ENCODE measurements at places on chromosomes 3 and 15.

DNA sequence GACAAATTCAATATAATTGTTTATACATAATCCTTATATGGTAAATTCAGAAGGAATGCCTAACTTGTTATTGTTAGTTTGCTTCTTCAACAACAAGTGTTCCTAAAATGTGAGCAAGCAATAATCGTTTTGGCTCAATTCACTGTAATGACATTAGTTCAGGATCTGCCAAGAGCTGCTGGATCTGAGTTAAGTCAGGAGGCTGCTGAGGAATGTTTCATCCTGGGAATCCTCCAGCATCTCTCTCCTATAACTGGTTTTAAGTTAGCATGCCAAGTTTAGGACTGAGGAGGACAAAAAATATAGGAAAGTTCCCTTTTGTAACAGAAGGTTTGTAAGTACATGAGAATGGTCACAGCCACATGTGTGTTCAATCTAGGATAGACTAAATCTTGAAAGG, 4.9 kb upstream of the GTF2A2 start:
- no peak for DNase-seq

DNA sequence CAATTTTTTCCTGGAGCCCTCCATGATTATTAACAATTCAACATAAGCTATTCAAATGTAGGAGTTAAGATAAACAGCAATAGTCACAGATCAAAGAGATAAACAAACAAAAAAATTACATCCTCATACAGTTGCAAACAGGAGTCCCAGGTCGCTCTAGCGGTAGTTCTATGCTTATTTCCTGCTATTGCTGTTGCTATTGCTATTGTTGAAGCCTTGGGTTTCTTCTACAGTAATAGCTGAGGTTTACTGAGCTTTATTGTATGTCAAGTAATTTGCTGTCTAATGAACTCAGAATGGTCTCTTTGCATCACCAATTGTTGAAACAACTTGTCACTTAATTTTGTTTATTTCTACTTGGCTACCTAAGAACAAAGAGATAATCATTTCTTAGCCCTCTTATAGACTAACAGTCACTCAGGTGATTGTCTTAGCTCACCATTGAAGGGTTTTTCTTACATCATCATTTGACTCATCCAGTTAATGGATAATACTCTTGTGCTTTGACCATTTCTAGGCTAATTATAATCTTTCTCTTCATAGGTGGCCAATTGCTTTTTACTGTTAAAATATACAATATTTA, 654.6 kb downstream of the MECOM start:
- DNase-seq: no peak

- no peak for DNase-seq
Observed at GRCh38 chr3:149545049-149545448, 70.6 kb downstream of the TM4SF4 start.

- no peak for DNase-seq
Observed at GRCh38 chr15:89338036-89338435, 3.4 kb upstream of the POLG start.

DNA sequence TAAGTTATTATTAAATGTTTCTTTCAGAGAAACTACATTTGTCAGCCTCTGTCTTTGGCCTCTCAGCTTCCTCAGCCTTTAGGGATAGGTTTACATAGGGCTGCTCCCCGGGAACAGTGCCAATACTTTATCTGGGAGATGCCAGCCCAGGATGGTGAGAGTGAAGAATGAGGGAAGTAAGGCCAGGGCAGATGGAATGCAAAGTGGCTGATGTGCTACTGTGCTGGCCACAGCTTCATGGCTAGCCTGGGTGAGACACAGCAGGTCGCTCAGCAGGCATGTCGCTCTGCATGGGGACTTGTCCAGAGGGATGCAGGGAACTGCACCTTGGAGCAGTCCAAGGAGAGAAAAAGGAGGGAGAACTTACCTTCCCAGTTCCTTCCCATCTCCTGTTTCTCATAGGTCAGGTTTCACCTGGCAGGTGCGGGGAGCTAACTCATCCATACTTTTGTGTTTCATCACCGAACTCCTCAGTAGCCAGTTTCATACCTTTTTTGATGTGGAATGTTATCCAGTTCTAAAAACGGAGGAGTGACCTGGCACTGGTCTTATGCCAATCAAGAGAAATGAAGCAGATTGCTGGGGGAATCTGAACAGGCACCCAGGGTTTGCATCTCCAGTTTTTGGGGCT, 30.9 kb upstream of the C15orf39 start:
- no peak for DNase-seq

DNA sequence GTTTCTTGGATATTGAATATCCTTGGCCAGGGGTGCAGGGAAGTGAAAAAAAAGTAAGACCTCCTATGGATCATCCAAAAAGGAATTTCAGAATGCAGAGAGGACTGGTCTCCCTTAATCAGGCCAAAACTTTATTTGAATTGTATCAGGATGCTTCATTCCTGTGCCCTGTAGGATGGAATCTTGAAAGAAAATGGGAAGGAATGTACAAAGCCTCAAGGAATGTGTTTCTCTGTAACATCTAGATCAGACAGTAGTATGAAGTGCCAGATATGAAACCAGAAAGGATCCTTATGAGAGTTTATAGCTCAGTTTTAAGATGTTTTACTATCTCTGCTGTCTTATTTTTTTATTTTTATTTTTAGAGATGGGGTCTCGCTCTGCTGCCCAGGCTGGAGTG, 6.5 kb upstream of the GSK3B start:
- DNase-seq: no peak

DNA sequence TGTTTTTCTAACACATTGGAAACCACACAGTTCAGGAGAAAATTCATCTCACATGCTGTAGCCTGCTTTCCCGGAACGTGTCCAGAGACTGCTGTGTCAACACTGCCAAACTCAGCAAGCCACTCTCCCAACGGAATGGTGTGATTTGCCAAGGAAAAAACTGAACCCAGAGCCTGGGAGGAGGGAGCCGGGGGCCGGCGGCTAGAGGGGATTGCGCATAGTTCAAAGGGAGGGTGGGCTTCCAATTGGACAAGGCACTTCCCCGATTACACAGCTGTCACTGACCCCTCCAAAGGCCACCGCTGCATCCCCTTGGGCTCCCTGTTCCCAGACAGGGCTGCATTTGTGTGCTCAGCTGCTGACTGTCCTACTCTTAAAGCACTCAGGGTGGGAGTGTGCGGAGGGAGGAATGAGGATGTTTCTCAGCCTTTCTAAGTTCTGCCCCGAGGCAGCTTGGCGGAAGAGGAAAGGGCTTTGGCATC, 256.2 kb downstream of the ZNF621 start:
- DNase-seq: no peak

DNA sequence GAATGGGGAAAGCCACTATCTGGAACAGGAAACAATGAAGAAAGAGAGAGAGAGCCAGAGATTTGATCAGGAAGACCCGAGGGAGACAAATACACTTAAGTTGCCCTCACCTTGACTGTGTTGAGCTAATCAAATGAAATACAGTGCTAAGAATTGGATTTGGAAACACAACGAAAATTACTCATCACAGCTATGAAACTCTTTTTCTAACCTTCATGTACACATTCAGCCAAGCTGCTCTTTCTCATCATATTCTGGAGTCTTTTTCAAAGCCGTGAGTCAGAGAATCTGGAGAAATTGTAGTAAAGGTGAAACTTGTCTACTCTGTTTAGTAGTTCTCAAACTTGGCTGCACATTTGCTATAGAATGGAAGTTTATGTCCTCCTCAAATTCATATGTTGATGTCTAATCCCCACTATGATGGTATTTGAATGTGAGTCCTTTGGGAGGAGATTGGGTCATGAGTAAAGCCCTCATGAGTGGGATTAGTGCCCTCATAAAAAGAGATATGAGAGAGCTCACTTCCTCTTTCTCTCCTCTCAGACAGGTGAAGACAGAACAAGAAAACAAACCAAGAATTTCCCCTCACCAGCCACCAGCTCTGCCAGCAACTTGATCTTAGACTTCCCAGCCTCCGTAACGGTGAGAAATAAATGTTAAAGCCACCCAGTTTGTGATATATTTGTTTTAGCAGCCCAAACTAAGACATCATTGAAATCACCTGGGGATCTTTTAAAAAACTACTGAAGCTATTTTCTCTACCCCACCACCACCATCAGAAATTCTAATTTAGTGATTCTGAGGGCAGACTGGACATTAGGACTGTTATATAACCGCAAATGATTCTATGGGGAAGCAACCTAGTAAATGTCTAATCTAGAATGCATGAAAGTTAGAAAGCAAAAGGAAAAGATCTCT, 143.6 kb upstream of the GRM7 start:
- DNase-seq: no peak

GRCh38 chr3:140290105-140290504, 355.1 kb downstream of the CLSTN2 start:
- DNase-seq: no peak

DNA sequence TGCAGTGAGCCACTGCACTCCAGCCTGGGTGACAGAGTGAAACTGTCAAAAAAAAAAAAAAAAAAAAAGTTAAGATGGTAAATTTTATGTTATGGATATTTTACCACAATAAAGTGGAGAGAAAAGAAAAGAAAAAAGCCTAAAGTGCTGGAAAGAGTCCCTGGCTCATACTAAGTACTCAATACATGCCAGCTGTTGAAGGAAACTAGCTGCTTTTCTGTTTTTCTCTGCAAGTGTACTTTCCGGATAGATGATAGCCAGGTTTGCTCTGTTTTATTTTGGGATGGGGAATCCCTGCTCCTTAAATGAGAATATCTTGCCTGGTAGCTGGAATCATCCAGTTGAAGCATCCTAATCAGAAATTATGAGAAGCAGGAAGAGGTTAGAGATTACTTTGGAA, 10.9 kb downstream of the EID1 start:
- DNase-seq: no peak

- no peak for DNase-seq
Observed at GRCh38 chr3:71201939-71202338, 381.6 kb downstream of the FOXP1 start.

DNA sequence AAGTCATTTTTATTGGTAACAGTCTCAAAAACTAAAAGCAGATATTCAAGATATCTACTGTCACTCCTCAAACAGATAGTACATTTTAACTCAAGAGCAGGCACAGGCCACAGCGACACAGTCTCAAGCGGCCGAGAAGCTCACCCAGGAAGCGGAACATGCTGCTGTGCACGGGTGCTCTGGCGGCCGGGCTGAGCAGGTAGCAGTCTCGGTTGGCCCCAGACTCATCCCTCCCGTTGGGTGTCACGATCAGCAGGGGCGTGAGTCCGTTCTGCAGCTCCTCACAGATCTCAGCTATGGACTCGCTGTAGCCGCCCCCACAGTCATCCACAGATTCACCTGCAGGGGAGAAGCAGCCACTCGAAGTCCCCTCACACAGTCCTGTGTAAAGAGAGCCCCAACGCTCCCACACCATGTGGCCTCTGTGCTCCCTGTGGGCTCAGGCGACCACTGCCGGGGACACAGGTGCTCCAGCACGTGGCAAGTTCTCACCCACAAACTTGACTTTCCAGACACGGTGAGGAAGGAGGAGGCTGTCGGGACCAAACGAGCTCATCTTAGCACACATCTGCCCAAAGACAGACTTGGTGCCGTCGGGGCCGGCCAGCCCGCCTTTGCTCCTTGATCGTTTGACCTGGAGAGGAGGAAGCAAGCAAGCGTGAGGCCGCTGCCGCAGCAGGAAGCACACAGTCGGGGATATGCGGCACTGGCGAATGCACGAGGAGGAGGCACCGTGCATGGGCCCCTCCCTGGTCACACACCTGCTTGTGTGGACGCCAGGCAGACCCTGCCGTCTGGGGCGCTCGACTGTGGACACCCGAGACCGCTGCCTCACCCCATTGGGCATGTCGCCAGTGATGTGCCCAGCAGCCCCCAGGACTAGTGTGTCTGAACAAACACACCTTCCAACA, 17.7 kb upstream of the OCA2 start:
- DNase-seq: no peak
